Cortex of kidney (tissue), 1 donor: ENCODE measurements at places on chromosomes 12 and 14.

GRCh38 chr14:67491285-67491684 lies 2.8 kb upstream of the TMEM229B start:
- no peak for DNase-seq

DNA sequence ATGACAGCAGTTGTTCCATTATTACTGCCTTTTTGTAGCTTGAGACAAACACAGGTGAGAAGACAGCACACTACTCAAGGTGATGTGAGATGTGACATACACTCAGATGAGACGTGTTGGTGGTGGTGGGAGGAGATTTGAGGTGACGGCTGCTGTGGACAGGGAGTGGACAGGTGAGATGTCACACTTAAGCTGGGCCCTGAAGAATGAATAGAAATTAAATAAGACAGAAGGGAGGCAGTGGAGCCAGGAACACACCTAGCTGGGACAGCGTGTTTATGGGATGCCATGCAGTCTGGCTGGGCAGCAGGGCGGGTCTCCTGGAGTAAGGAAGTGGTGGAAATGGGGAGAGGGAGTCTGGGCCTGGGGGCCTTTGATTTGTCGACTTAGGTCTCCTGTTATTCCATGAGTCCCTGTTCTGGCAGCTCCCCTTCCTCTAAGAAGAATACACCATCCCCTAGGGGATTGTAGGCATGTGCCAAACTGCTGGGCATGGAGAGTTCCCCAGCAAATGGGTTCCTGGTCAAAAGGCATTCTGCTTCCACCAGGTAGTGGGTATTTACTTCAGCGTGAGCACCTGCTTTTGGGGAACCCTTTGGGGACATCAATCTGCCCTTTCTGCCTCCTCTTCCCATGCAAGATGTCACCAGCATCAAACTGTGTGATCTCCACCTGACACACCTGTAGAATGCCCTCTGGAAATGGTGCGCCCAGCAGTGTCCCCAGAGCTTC lies 71.2 kb upstream of the ESRRB start:
- no peak for DNase-seq

GRCh38 chr12:2013527-2014223 lies 9.4 kb upstream of the DCP1B start:
- DNase-seq: no peak

DNA sequence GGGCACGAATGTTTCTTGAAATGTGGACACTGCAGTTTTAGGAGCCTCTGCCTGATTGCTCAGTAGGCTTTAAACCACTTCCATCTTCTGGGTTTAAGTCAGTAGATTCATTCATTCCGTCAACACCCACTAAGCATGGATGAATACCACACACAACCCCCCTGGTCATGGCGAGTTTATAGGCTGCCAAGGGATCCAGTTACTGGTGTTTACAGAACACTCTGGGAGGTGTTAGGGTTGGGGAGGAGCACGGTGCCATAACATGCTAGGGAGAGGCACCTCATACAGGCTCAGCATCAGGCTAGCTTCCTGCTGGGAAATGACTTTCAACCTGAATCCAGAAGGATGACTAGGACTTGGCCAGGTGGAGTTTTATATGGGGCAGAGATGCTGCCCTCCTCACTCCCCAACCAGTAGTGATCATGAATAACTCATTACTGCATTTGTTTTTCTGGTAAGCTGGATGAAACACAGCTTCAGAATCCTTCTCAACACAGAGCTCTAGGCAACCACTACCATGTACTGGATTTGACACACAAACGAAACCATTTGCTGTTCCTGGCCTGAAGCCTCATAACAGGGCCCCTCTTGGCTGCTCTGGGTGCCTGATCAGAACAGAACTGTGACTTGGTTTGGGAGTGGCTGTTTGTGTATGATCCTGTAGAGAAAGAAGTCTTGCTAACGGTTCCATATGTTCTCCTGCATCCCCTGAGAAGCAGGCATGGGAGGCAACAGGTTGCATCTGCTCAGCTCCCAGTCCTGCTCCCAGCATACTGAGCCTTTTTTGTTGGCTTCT lies 47.9 kb downstream of the FBXW8 start:
- no peak for DNase-seq

DNA sequence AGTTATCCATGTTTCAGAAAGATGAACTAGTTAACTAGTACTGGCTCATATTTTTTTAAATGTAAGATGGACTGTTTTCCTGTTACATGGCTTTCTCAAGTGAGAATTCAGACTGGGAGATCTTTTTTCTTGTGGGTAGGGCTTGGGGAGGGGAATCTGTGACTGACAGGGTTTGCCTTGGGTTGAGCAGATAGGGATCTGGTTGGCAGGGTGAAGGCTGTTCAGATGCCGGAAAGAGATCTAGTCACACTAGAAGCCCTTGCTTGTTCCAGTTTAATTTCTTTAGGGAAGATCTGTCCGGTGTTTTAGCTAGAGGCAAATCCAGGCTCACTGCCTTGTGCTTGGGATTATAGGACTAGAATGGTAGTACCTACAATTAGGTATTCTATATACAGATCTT lies 63.2 kb downstream of the FBXO33 start:
- no peak for DNase-seq

DNA sequence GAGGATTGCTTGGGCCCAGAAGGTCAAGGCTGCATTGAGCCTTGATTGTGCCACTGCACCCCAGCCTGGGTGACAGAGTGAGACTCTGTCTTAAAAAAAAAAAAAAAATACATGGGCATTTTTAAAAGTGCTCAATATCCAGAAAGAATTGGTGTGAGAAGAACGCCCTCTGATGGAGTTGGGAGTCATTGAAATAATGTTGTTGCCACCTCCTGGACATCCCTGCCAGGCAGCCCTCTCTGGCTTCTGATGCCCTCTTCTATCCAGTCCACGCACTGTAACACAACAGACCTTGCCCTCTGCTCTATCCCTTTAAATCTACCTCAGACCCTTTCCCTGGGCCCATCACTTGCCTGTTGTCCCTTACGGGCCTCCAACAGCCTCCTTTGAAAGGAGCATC lies 4.9 kb downstream of the PTGDR start:
- DNase-seq: no peak

- no peak for DNase-seq
These were observed 605.5 kb downstream of the DIO2 start for GRCh38 chr14:79605849-79606248.

DNA sequence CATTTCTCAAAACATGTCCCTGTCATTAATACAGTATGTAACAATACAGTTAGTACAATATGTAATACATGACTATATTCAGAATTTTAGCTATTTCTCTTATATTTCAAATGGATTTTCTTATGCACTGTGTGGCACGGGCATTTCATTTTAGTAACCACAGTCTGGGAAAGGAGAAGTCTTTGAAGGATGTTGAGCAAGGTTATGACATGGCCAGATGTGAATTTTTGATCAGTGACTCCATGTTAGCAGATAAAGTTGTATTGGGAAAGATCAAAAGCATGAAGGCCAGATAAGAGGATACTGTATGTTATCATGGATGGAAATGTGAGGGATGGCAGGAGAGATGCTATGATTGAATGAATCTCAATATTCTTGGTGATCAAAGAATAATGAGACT lies 285.2 kb downstream of the NAV3 start:
- no peak for DNase-seq

DNA sequence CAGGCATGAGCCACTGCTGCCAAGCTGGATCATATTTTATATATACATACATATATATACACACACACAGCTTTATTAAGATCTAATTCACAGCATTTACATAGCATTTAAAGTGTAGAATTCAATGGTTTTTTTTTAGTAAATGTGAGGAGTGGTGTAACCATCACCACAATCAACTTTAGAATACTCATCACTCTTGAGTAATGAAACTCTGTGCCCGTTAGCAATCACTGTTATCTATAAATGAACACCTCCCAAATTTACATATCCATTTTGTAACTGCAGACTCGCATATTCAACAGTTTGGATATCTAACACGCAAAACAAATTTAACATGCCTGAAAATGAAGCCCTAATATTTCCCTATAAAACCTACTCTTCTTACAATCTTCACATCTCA lies 90.9 kb downstream of the PPP1R12A start:
- no peak for DNase-seq

- no peak for DNase-seq
These were observed 170.5 kb downstream of the NDUFA12 start for GRCh38 chr12:94832780-94833681.

DNA sequence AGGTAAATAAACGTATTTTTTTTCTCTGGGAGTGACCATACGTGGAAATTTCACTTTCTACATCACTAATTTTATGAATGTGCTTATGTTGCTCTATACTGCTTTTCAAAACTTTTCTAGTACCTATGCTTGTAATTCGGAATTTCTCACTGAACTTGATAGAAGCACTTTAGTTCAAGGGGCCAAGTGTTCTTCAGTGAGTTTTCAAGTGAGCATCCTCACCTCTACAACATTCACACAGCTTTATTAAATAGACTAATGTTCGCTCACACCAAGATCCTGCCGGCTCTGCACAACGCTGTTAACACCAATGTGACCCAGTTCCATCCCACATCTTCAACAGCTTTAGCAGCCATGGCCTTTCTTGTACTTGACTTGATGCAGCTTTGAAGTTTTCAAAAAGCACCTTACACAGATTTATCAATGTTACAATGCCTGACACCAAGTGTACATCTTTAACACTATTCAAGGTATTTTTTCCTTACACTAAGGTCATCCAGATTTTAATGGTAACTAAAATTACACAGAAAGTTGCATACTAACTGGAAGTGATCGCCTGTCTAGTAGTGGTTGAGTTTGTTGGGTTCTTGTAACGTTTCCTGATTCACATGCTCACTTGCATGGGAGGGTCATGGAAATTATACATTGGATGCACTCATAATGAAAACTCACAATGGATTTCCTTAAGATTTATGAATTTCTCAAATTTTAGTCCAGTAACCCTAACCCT lies 4.5 kb downstream of the UBC start:
- DNase-seq: no peak

GRCh38 chr14:101476916-101477553 lies 84.3 kb upstream of the DIO3 start:
- DNase-seq: no peak

- no peak for DNase-seq
These were observed 25.8 kb downstream of the SNRNP35 start for GRCh38 chr12:123483602-123484248.

GRCh38 chr12:112711507-112711906 lies 80.0 kb upstream of the RPH3A start:
- no peak for DNase-seq

DNA sequence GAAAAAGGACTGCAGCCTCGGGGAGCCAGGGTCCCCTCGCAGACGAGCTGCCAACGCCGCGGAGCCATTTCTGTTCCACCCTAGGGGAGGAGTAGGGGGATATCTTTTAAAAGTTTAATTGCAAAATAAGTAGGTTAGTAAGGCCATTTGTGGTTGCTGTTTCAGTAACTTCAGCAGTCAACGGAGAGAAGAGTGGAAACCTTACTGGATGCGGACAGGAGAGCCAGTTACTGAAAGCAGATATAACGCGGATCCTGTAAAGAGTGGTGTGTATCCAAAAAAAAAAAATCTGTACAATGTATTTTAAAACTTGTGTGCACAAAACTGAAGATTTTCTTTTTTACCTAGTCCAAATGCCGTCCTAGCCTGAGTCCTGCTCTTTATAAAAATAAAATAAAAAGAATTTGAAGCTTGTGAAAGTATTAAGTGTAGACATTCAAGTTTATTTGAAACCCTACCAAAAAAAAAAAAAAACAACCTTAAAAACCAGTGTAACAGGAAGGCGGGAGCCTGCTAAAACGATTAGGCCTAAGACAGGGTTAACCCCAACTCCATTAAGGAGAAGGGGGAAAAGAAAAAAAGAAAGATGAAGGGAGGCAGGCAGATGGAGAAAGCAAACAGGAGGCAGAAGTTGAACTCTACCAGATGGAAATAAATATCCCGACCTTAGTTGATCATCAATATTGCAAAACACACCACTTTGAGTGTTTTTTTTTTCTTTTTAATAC lies 1.0 kb upstream of the BTG1 start:
- DNase-seq: no peak

DNA sequence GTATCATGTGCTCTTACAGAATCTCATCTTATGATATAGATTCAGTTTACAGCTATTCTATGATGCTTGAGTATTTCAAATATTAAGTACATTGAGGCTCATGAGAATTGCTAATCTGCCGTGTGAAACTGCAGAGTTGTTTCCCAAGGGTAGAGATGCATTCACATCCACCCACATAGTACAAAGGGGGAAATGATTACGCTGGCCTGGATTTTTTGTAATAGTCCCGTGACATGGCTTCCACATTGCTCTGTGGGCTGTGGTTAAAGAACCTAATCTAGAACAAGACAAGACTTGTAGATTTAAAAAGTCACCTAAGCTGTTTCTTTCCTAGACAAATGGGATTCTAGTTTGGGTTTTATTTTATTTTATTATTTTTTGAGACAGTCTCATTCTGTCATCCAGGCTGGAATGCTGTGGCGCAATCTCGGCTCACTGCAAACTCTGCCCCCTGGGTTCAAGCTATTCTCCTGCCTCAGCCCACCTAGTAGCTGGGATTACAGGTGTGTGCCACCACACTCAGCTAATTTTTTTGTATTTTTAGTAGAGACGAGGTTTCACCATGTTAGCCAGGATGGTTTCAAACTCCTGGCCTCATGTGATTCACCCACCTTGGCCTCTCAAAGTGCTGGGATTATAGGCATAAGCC lies 13.0 kb upstream of the RIOX1 start:
- DNase-seq: no peak

- no peak for DNase-seq
These were observed 149.0 kb downstream of the PRKCH start for GRCh38 chr14:61470261-61470960.

DNA sequence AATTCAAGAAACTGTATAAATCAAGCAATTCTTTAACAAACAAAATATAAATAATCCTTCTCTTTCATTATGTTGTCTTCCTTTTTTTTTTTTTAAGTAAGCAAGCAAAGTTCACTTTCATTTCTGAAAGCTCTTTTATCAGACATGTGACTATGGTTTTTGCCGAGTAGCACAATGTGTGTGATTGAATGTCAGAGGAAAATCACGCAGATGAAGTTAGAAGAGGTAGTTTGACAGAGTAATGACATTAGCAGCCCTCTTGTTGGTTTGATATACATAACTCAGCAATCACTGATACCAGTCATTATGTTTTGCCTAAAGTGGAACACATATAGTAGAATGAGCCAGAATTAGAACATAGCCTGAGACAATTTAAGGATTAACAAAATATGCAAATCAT lies 19.0 kb downstream of the ALX1 start:
- DNase-seq: no peak

DNA sequence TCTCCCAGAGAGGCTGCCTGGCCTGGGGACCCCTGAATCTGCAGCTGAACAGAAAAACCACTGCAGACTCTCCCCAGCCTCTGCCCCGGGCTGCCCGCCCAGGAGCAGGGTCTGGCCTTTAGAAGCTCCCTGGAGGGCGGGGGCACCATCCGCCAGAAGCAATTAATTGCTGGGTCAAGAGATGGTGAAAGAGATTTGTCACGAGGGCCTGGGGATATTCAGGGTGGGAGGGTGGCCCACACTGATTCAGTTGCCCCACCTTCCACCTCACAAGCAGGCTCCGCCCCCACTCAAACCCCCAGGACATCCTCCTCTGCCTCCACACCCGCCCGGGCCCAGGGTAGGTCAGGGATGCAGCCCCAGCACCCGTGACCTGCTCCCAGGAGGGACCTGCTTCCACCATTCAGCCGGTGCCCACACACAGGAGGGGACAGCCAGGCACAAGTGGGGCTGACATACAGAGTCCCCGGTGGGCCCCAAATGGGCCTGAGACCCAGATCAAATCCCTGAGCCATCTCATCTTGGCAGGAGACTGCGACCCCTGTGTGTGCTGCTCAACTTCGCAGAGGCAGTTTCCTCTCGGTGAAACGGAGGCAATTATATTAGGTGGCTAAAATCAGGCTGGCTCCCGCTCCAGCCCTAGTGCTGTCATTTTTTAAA lies 23.0 kb downstream of the NCOR2 start:
- no peak for DNase-seq
